Substantia nigra (tissue), 51 donors: ENCODE measurements at places on chromosomes 7 and 10.
A peak's percentile ranks its signal among the peaks of the same experiment; 100 is the strongest.

- DNase-seq, result no peak
These were observed 166.0 kb upstream of the GDF10 start for GRCh38 chr10:47133871-47134570.

GRCh38 chr10:106467506-106467905 is 697.0 kb downstream of the SORCS1 start:
- no peak for DNase-seq

DNA sequence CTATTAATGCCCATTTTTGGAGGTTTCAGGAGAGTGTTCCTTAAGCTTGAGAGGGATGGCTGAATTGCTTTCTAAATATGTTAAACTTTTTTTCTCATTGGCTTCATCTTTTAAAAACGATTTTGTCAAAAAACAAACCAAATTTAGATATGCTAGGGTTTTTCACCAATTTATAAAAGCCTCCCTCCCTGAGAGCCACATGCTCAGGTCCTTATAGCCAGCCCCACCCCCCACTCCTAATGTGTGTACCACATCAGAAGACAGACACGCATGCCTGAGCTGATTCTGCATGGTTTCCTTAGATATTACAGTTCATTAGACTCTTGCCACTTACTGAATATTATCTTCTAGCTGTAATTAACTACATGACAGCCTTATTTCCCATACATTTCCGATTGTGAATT is 2.0 kb downstream of the CUL1 start:
- DNase-seq, result no peak

DNA sequence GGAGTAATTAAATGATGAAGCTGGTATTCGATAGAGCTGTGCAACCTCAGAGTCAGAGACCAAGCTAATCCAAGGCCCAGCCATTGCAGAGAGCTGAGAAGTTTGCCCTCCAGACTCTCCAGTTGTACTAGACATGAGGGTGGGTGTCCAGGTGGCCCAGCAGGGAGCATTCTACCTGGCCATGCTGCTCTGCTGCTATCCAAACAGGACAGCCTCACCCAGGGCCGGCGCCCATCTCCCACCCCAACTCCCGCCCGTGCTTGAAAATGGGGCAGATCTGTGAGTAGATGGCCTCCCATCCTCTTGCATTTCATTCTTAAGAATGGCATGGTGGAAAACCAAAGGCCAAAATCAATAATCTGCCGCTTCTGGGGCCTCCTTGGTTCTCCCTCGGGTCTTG is 124.2 kb downstream of the TCERG1L start:
- DNase-seq, result no peak

DNA sequence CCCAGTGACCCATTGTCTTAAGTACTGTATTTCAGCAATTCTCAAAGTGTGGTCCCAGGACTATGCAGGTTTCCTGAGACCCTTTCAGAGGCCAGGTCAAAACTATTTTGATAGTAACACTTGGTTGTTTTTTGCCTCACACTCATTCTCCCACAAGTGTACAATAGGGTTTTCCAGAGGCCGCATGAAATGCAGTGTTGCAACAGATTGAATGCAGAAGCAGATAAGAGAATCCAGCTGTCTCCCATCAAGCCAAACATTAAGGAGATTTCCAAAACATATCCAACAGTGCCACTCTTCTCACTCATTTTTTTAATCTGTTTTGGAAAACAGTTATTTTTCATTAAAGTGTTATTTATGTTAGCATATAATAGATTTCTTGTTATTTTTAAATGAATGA is 20.0 kb downstream of the VKORC1L1 start:
- no peak for DNase-seq

- DNase-seq, result no peak
These were observed 145.1 kb downstream of the C1GALT1 start for GRCh38 chr7:7327423-7327822.

GRCh38 chr7:16091701-16092310 is 329.5 kb downstream of the CRPPA start:
- no peak for DNase-seq

- no peak for DNase-seq
These were observed 21.2 kb upstream of the PRKCQ start for GRCh38 chr10:6601246-6601805.

DNA sequence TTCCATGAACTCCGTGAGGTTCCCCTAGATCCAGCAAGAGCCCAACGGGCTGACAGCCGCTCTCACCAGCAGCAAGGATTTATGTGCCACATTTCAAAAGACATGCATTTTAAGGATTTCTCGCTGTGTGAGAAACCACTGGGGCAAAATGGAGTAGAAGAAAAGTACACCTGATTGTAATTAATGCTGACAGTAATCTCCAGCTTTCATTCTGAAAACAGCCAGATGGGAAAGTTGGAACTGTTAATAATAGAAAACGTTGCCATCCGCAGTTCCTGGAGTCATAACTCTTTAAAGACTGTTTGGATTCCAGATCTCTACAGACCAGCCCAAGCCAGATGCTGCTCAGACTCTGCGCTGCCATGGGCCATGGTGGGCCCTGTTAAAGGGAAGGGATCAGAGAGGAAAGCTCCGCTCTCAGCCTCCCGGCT is 216.9 kb upstream of the GLI3 start:
- DNase-seq, result no peak

DNA sequence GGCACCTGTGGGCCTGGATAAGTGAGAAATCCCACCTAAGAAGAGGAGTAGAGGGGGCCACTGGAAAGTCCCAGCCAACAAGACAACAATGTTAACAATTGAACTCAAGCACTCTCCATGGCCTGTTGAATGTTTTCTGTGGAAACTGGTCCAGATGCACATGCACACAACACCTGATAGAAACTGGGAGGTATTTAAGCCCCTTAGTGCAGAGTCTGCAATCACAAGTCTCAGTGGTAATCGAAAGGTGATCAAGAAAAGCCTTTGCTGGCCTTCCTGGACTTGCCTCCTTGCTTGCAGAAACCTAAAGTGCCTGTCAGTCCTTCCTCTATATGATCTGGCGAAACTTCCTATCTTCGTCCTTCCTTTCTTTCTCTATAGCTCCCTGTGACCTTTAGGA is 30.6 kb upstream of the HNRNPH3 start:
- DNase-seq, result no peak

GRCh38 chr7:120760050-120760449 is 97.9 kb downstream of the TSPAN12 start:
- DNase-seq, result no peak

GRCh38 chr7:2928256-2928612 is 84.1 kb upstream of the GNA12 start:
- DNase-seq, result no peak

DNA sequence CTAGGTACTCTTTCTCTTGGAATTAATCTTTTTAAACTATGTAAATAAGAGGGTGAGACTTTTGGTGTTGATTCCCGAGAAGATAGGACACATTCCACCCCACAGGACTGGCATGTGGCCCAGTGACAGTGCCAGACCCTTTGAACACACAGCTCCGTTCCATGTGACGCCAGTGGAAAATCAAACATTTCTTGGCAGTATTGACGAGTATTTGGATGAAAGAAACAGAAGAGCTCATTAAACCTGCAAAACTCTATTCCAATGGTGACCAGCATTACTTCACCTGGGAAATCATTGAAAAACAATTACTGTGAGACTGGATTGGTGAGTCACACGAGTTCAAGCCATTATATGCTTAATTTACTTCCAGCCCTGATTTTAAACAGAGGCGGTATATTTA is 25.8 kb downstream of the AKR1E2 start:
- peak; percentile 8 for DNase-seq

DNA sequence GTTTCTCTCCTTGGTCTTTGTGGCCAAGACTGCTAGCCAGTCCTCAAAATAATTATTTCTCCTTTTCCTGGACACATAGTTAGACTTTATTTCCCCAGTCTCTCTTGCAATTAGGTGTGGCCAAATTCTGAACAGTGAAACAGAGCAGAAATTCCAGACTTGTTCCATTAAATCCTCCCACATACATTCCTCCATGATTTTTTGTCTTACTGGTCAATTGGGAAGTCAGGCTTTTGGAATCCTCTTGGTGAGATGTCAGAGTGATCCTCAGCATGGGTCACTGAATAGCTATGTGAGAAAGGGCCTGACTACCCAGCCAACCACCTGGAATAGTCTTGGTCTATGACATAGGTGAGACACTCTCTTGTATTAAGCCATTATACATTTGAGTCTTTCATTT is 164.2 kb downstream of the DGKI start:
- no peak for DNase-seq

- no peak for DNase-seq
These were observed 97.8 kb downstream of the CDH23 start for GRCh38 chr10:71494476-71494875.

DNA sequence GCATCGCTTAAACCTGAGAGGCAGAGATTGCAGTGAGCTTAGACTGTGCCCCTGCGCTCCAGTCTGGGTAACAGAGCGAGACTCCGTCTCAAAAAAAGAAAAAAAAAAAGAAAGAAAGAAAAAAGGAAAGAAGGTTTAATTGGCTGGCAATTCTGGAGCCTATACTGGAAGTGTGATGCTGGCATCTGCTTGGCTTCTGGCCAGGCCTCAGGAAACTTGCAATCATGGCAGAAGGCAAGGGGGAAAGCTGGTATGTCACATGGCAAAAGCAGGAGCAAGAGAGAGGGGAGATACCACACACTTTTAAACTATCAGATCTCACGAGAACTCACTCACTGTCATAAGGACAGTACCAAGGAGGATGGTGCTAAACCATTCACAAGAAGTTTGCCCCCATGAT is 190.0 kb downstream of the CALN1 start:
- DNase-seq, result no peak

- DNase-seq, result no peak
These were observed 126.0 kb downstream of the GATA3 start for GRCh38 chr10:8180360-8181109.

DNA sequence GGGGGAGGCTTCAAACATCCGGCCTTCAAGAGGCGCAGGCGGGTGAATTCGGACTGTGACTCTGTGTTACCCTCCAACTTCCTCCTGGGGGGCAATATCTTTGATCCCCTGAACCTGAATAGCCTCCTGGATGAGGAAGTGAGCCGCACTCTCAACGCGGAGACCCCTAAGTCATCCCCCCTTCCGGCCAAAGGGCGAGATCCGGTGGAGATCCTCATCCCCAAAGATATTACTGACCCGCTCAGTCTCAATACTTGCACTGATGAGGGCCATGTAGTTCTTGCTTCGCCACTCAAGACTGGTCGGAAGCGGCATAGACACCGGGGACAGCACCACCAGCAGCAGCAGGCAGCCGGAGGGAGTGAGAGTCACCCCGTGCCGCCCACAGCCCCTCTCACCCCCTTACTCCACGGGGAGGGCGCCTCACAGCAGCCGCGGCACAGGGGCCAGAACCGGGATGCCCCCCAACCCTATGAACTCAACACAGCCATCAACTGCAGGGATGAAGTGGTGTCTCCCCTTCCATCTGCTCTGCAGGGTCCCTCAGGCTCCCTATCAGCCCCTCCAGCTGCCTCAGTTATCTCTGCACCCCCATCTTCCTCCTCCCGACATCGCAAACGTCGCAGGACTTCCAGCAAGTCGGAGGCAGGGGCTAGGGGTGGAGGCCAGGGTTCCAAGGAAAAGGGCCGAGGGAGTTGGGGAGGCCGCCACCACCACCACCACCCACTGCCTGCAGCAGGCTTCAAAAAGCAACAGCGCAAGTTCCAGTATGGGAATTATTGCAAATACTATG is 1.1 kb downstream of the MEPCE start:
- DNase-seq, result no peak

DNA sequence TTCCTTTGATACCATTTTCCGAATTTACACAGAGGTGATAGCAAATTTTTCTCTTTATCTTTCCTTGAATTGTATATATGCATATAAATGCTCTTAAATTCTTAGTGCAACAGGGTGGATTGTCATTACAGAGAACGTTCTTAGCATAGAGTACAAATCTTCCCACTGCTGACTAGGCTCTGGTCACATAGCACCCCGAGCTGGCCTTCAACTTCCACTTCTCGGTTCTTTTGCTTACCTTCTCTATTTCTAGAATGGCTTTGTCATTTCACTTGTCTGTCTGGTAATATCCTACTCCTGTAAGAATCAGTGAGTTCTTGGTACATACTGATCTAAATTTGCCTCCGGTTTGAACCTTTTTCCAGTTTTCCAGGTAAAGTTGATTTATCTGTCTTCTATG is 13.4 kb downstream of the ADIRF start:
- DNase-seq, result no peak

GRCh38 chr7:129767120-129768015 is 155.8 kb downstream of the NRF1 start:
- DNase-seq, result no peak

DNA sequence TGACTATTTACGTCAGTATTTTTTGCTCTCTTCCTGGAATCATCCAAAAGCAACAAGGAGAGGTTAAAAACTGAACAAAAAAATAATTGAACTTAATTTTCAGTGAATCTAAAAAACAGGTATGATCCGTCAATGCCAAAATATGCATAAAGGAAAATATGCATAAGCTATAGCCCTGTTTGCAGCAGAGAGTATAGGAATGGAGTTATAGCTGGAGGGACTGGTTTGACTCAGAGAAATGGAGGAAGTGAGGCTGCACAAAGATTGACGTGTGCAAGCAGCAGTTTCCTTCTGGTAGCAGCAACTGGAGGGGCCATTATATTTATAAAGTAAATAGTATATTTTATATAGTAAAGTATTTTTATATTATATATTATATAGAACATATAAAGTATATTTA is 37.1 kb downstream of the GNG11 start:
- no peak for DNase-seq

DNA sequence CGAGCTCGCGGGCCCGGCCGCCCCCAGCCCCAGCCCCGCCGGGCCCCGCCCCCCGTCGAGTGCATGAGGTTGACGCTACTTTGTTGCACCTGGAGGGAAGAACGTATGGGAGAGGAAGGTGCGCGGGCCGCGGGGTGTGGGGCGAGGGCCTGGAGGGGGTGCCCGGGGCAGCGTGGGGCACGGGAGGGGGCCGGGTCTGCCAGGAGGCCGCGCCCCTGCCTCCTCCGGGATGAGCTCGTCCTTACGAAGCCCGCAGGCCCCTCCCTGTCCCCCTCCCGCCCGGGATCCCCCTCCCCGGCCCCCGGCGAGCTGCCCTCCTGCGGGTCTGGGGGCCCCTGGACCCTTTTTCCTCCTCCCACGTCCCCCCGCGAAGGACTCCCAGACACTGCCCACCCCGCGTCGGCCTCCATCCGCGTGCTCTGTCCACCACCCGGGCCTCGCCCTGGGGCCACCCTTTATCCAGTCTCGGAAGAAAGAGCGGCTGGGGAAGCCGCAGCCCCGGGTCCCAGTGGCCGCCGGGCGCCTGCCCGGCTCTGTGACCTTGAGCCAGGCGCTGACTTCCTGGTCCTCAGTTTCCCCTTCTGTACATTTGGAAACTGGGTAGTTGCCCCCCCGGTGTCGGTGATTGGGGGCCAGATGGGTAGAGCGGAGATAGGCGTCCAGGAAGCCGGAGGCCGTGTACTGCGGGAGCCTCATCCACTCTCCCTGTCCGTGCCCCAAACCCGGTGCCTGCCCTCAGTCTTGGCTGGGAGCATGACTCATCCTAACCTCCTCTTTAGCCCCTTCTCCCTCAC is 521 bp downstream of the LIMK1 start:
- no peak for DNase-seq

- no peak for DNase-seq
These were observed 1239.6 kb upstream of the SORCS1 start for GRCh38 chr10:108404155-108404554.

- no peak for DNase-seq
These were observed 76.0 kb upstream of the SEMA3D start for GRCh38 chr7:85262891-85263290.

GRCh38 chr10:128993911-128994538 is 473.0 kb upstream of the MGMT start:
- no peak for DNase-seq

GRCh38 chr7:13028036-13028824 is 340.8 kb downstream of the ARL4A start:
- no peak for DNase-seq

- no peak for DNase-seq
These were observed 53.7 kb downstream of the CAV1 start for GRCh38 chr7:116578526-116578925.

- no peak for DNase-seq
These were observed 625 bp upstream of the GSTO2 start for GRCh38 chr10:104268405-104268712.
